ENCODE measurements at places on chromosomes 12 and 14.
A peak's percentile ranks its signal among the peaks of the same experiment; 100 is the strongest.

DNA sequence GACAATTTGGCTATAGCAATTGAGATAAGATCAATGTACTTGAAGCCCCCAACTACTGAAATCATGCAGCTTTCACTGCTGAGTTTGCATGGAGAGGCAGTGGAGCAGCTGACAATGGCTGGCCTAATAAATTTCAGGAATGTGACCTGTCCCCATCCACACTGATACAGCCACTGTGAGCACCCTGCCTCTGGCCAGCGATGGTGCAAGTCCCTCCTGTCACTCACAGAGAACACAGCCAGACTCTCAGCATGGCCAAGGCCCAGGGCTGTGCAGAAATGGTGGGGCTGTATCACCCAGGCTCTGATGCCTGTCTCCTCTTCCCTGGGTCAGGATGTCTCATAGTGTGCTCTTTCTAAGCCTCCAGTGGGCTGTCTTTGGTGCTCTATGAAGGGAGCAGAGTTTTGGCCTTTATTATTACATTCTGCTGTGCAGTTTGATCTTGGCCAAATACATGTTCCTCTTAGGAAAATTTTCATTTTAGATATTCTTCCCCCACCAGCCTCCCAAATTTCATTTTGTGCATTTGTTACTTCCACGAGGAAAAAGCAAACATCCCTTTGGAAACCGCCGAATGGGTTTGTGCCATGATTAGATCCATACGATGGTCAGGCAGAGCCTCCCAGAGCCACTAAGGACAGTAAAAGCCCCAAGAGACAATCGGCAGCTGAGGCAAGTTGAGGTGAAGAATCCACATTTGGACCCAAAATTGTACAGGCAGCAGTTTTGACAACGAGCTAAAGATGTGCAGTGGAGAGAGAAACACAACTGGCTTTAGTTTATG lies 85.1 kb upstream of the WSCD2 start:
- no peak for DNase-seq

DNA sequence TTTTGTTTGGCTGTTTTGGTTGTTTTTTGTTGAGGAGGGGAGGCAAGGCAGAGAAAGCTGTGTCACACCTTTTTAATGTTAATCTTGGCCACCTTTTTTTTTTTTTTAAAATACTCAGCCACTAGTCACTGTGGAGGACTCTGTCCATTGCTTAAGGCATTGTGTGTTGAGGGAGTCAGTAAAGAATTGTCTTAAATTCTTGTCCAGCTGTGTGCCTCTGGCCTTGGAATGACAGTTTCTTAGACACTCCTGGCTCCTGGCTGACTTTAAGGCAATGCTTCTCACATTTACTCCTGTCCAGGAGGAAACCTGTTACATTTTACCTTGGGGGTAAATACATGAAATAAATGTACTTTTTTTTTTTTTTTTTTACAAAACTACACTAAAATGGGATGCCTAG lies 18.1 kb upstream of the SMCO2 start:
- DNase-seq = no peak

GRCh38 chr12:105399428-105400081 lies 69.1 kb downstream of the C12orf75 start:
- DNase-seq = no peak

GRCh38 chr12:65539023-65539422 lies 260.5 kb downstream of the MSRB3 start:
- DNase-seq = no peak

DNA sequence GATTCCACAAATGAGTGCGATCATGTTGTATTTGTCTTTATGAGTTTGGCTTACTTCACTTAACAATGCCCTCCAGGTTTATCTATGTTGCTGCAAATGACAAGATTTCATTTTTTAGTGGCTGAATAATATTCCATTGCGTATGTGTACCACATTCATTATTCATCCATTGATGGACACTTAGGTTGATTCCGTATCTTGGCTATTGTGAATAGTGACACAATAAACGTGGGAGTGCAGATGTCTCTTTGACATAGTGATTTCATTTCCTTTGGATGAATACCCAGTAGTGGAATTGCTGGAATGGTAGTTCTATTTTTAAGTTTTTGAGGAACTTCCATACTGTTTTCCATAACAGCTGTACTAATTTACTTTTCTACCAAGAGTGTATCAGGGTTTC lies 23.5 kb downstream of the AKAP6 start:
- no peak for DNase-seq

DNA sequence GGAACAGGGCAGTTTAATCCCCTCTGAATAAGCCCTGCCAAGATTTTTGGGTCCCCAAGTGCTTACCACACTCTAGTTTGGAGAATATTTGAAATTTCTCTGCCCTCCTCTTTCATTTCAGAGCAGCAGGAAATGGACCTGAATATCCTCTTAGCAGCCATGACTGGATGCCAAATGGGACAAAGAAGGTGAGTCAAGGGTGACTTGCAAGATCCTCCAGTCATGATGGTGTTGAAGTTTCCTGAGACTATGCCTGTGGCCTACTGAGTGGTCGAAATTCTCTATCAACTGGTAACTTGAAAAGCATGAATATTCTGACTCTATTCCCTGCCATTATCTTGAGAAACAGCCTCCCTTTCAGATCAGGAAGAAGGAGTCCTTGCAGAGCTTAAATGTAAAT lies 1674.7 kb upstream of the SEL1L start:
- DNase-seq = no peak

DNA sequence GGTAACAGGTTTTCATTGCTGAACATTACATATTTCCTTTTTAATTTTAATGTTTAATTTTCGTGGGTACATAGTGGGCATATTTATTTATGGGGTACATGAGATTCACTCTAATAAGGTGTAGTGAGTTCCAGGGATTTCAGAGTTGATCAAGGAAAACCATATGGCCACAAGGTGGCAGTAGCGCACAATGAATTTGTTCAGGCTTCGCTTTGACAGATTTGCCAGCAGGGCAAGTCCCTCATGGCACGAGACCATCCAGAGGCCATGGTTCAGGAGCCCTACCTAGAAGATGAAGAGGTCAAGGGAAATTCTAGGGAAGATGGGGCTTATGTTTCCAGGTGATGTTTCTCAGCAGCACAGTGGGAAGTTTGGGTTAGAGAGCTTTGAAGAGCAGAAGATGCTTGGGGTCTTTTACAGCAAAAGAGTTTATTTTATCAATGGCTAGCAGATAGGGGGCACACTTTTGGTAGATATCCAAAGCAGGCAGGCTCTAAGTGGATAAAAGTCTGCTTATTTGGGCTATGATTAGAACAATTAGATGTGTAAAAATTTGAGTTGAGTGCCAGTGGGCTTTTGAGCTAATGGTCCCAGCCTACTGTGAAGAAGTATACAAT lies 1004.4 kb downstream of the AACS start:
- DNase-seq = peak; percentile 36

DNA sequence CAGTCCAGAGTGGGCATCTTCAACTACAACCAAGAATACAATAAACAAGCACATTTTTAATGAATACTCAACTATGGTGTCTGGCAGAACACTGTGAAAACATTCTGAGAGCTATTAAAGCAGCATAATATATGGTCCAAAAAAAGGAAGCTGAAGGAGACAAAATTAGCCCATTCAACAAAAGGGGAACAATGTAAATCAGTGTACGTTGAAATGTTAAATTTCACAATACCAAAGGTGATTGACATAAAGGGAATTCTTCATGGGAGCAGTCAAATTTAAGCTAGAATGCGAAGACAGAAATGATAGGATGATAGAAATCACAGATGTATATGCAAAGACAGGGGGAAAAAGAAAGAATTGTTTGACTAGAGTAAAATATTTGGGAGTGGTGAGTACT lies 41.3 kb upstream of the SYCP3 start:
- DNase-seq = no peak

DNA sequence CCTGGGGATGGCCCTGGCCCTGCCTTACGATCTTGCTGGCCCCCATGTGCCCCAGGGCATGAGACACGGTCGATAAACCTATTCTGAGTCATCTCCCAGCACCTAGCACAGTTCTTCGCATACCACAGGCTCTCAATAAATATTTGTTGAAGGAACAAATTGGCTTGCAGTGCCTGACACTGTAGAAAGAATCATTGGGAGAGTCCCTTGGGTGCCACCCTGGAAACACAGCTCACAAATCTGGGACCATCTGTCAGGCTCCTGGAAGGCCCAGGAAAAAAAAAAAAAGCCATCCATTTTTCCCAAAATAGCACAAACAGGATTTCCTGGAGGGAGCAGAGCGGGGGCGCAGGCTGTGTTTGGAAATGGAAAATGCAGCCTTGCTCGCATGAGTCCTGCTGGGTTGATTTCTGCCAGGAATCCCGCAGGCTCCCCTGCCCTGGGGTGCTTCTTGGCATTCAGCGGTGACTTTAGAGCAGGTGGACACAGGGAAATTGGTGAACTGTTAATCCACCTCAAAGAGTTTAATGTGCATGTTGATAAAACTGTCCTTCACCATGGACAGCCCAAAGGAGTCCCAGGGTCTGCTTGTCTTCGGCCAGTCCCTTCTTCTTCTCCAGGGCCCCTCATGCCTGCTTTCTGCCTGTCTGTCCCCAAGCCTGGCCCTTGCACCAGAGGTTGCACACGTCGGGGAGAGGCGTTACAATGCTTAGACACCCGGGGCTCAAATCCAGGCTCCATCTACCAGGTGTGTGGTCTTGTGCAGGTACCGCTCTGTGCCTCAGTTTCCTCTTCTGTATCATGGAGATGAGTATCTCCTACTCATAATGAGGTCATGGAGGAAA lies 106.1 kb upstream of the RFLNA start:
- DNase-seq = no peak

GRCh38 chr14:32913725-32914124 lies 25.0 kb upstream of the NPAS3 start:
- no peak for DNase-seq

DNA sequence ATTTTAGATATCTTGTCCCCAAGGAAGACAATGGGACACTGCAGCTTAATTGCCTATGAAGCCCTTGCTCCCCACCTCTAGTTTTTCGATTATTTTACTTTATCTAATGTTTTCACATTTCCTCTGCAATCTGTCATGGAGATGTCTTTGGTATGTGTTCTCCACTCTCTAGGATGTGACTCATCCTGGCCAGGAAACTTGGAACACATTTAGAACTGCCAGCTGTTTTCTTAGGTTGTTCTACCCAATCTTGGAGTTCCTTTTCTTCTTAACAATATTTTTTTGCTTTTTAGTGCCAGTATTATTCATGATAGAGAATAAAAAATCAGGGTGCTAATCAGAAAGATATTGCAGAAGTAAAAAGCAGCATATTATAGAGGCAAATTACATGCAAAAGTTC lies 101.7 kb upstream of the CLEC14A start:
- no peak for DNase-seq

DNA sequence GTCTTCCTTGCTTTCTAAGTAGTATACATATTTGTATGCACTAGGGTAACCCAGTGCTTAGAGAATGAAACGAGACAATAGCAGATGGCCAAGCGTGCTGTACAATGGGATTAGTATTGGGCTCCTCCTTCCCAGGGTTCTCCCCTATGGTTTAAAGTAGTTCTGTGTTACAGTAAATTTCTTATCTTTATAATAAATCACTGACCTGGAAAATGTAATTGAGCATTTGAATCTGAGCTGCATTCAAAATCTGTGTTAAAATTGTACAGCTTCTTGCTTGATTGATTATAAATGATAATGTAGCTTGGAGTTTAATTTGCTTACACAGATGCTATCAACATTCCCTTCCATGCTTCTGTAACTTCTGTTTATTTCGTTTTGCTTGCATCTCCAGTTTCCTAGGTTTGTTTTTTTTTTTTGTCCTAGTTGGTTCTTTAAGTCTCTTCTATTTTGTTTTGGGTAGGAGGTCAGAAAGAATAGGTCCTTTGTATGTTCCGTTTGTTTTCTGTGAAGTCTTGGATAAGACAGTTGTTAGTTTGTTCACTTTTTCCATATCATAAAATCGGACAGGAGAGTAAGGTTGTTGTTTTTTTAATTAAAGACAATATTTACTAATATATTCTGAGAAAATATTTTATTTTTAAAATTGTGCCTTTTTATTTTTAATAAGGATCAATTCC lies 171.2 kb downstream of the ERC1 start:
- DNase-seq = no peak

GRCh38 chr14:22870811-22871223 lies 723 bp upstream of the LRP10 start:
- DNase-seq = no peak

DNA sequence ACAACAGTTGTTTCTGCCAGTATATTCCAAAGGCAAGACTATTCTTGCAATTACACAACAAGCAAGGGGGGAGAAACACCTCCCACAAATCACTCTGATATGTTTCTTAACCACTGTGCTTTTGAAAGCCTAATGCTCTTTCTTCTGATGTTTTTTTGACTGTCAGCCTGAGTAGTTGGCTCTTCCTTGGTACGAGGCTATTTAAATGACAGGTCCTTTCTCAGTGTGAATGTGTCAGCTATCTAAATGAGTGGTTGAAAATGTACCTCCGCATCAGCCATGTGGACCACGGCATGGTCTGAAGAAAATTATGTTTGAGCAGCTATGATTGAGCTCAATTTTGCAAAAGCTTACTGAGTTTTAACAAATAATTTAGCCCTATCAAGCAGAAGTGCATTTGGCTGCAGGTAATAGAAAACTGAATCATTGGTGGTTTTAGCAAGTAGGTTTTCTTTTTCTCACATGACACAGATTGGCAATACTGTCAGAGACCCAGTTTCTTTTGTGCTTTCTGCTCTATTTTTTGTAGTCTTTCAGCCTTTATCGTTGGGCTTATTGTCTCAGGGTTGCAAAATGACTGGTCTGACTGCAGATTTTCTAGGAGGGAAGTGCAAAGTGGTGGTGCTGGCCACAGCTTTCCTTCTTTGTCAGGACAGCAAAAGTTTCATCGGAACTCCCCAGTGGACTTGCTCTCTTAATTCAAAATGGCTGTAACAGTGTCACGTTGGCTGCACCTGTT lies 162.8 kb downstream of the RGS6 start:
- DNase-seq = no peak

- no peak for DNase-seq
Observed at GRCh38 chr12:109958374-109958773, 37.8 kb downstream of the GIT2 start.

DNA sequence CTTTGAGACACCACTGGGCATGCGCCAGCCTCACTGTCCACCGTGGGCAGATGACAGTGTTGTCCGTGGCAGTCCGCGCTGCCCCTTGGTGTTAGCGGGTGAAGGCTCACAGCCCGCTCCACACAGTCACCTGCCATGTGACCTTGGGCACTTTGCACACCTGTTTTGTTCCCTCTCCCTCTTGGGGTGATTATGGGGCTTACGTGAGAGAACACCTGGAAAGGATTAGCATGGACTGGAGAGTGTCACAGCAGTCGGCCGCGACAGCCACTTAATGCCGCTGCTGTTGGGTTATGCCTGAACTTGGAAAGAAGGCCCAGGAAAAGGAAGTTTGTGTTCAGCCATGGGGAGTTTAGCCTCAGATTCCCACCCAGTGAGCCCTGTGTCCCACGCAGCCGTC lies 94.2 kb downstream of the DDX51 start:
- no peak for DNase-seq
